ENCODE measurements at places on chromosomes 13 and 19.

- peak; percentile 89 for DNase-seq
These were observed 40.3 kb downstream of the RCBTB2 start for GRCh38 chr13:48492470-48493065.

GRCh38 chr13:51659276-51660127 is 75.2 kb downstream of the WDFY2 start:
- DNase-seq = no peak

GRCh38 chr19:10503002-10503789 is at the start of gene KEAP1:
Gene KEAP1, minus strand, starts transcription at chr19:10503356. Its CDS starts 3,323 bp downstream, at chr19:10500033.
- peak; percentile 59 for DNase-seq

DNA sequence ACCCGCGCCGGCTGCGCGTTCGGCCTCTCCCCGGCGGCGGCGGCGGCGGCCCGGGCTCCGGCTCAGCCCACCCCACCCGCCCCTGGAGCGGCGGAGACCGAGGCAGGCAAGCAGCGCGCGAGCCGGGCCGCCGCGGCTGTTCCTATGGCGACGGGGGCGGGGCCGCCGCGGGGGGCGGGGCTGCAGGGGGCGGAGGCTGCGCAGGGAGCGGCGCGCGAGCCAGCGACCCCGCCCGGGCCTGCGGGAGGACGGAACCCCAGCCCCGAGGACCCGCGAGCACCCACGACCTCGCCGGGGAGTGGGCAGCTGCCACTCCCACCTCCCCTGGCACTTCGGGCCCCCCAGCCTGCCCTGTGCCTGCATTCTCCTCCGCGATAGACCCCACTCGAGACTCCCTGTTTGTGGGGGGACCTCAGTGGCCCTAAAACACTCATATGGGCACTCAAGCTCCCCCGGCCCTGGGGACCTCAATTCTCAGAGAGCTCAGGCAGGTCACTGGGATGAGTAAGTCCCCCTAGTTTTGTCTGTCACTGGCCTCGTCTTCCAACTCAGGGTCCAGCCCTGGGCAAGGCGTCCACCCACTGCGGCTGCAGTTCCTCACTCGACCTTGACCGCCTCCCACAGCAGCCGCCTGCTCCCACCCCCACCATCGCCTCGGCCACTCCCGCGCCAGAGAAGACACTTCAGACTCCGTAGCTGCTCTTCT is at the start of gene CTXN1:
Gene CTXN1, minus strand, starts transcription at position 115 of the 706 bp plus-strand sequence. CDS start 597 bp downstream, outside the sequence.
- peak; percentile 73 for DNase-seq

- peak; percentile 34 for DNase-seq
These were observed 1.7 kb downstream of the ERCC5 start for GRCh38 chr13:102847272-102848234.

- no peak for DNase-seq
These were observed 27.3 kb downstream of the B3GLCT start for GRCh38 chr13:31227063-31227462.

GRCh38 chr19:32895384-32895783 is 25.8 kb upstream of the SLC7A9 start:
- DNase-seq = no peak

- DNase-seq = no peak
These were observed 372.4 kb downstream of the SUCLA2 start for GRCh38 chr13:47628666-47629065.

GRCh38 chr13:40352380-40352778 is 314.1 kb downstream of the FOXO1 start:
- DNase-seq = no peak

DNA sequence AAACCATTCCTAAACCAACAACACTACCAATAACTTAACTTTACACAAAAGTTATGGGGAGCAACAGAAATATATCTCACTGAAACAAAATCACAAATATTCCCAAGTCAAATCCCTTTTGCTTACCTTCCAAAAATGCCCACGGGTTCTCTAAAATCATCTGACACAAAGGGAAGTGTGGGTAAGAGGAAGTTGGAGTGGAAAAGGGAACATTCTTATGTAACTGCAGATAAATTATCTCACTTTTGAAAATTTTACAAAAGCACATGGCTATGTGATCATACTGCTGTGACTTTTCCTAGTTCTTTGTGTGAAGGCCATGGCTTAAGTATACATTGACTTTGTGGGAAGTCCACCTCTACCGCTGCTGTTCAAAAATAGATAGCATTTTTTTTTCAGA is 350.5 kb downstream of the GPC6 start:
- DNase-seq = no peak

- no peak for DNase-seq
These were observed 877.2 kb upstream of the PCDH20 start for GRCh38 chr13:62292714-62293480.

DNA sequence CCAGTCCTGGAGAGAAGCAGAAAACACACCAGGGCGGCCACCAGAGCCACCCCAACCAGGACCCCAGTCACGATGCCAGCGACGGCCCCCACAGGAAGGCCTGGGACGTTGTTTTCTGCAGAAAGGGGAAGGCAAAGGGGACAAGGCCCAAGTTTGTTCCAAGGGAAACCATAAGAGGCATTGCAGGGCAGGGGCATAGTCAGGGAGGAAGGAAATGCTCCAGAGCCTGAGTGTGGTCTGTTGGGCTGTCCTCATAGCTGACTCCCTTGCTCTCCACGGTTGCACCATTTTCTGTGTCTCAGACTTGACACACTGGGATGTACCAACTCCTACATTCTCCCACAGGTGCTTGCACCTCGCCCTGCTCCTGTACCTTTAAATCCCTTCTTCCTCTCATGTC is 5.2 kb downstream of the CEACAM4 start:
- no peak for DNase-seq

DNA sequence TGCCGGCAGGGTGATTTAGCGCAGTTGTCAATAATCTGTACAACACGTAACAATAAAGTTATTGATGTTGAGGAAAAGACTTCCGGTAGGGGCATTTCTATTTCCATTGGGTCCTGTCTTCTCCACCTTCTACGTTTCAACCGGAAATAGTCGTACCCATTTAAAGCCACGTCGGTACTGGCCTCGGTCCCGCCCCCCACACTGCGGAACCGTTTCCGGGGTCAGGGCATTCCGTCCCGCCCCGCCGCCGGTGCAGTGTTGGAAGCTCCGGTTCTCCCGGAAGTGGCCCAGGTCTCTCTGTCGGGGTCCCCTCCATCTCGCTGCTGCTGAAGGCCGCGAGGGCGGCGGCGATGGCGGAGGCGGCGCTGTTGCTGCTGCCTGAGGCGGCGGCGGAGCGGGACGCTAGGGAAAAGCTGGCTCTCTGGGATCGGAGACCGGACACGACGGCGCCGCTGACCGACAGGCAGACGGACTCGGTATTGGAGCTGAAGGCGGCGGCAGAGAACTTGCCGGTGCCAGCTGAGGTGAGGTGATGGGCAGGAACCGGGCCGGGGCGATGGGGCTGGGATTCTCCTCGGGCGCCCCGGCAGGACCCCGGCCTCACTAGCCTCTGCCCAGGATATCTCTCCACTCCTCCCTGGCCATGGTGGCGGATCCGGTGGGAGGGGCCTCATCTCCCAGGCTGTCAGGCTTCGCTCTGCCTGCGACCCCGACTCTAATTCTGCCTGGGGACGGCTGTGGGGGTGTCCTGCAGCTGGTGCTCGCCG is at the start of gene COG3:
Gene COG3, plus strand, starts transcription at position 253 of the 767 bp plus-strand sequence. Its CDS starts 98 bp downstream, at position 351.
- peak; percentile 97 for DNase-seq

- no peak for DNase-seq
These were observed 318.1 kb downstream of the GPC5 start for GRCh38 chr13:91716436-91717065.

DNA sequence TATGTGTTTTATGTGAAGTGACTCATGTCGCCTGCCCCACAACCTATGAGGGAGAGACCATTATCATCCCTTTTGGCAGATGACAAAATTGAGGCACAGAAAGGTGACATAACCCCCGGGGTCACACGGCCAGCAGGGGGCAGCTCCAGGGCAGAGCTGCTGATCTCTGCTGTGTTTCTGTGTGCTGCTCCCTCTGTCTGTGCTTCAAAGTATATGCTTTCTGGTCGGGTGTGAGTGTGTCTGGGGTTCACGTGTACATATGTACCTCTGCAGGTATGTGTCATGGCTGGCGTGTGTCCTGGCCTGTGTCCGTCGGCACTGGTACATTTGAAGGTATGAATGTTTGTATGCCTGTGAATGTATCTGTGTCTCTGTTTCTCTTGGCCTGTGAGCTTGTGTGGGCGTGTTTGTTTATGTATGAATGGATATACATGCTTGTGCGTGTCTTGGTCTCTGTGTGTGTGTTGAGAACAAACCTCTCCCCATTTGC is 7.1 kb downstream of the LIPE start:
- peak; percentile 86 for DNase-seq

- DNase-seq = no peak
These were observed at the start of gene F2RL3 for GRCh38 chr19:16888629-16889365. Gene F2RL3, plus strand, starts transcription at chr19:16888999. Its CDS starts 191 bp downstream, at chr19:16889190.

DNA sequence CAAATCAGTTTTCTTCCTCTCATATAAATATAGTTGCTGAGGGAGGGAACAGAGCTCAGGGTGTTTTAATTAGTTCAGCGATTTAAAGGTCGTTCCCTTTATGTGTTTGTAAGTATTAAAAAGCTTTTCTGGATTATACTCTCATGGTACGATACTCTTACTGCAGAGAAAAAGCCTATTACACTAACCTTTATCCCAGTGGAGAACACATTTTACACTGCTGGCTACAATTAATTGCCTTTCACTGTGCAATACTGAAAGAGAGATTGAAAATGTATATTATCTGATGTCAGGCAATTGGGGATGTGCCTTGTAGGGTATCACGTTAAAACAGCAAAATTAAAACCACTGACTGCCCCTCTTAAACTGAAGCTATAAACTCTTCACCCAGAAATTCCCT is 526.9 kb upstream of the SGCG start:
- DNase-seq = no peak

- DNase-seq = no peak
These were observed 155.5 kb upstream of the STARD13 start for GRCh38 chr13:33441015-33441414.

GRCh38 chr19:46339446-46339845 is 7.4 kb upstream of the PPP5C start:
- no peak for DNase-seq
